Activated T-cell treated with anti-CD3 and anti-CD28 coated beads, Interleukin-2, amount 50 U/mL, for 48 hours (primary cell): ENCODE measurements at places on chromosomes 3 and 15.

- no peak for DNase-seq
These were observed 82.9 kb upstream of the BOC start for GRCh38 chr3:113128386-113129015.

GRCh38 chr3:6860954-6861624, at the start of gene GRM7:
Gene GRM7 (plus strand): TSS chr3:6861115.
- no peak for DNase-seq

DNA sequence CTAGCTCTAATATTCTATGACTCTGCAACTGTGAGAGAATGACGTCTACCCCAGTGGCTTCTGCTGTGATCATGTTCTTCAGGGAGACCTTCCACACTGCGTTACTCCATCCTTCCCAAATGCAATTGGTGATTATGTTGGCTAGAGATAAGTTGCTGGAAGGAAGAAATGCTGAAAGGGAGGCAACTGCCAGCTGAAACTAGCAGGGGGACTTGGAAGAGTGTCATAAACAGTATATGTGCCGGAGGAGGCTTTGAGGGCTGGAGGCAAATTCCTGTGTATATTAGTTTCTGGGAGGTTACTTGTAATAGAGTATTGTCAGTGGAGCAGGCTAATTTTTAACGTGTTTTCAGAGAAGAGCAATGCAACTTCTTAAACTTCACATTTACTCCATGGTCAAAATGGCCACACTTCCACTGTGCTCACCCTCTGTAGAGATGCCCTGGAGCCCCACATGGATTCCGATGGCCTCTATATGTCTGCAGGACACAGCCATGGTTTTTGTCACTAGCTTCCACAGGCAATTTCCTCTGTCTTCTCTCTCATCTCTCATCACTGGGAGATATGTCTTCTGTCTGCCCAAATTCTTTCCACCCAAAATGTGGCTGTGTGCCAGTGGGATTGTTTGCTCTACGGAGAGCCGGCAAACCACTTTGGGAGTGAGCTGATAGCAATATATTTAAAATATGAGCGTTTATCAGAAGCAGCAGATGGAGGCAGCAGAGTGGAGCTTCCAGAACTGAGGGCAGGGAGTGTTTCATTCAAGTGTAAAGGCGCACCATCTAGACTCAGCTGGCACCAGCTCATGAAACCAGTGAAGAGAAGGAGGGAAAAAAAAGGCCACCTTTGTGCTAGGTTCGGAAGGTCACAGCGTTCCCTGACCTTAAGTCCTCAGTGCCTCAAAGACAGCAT, 13.3 kb upstream of the CD47 start:
- no peak for DNase-seq

GRCh38 chr3:119637679-119638477, 22.5 kb downstream of the POPDC2 start:
- DNase-seq: no peak

DNA sequence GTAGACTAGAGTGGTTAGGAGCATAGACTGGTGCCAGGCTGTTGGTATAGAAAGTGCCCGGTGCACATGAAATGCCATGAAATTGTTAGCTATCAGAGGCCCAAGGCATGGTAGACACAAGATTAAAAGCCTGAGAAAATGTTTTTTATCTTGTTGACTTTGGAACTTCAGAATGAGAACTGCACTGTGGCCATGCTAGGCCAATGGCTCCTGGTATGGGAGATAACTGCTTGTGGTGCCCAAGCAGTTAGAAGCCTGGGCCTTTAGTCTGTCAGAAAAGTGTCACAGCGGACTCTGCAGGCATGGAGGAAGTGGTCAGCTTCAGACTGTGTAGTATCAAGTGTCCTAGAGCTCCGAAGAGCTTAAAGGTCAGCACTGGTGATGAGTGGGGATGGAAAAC, 11.9 kb downstream of the FYCO1 start:
- no peak for DNase-seq

- no peak for DNase-seq
These were observed 11.7 kb downstream of the LNP1 start for GRCh38 chr3:100412912-100413590.

DNA sequence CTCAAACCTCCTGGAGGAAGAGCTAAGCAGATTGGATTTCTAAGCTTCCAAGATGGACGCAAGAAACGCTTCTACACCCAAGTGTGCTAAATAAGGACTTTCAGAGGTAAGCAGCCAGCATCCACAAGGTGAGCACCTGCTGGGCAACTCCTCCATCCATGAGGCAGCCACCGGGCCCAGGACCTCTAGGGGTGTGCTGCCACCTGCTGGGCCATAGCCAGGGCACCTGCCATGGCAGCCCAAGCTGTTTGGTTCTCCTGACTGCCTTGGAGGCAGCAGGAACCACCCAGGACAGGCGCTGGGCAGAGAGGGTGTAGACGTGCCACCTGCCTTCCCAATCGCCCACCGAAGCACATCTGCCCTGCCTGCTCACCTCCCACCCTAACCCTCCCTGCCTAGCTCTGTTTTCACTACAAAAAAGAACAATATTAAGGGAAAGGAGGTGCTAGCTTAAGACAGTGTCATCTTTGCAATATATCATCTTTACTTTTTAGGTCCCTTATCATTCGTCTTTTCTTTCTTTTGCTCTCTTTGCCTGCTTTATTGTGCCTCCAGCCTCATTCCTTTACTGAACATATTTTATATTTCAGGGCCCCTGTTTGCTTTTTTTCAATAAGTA, 12.9 kb downstream of the C15orf62 start:
- DNase-seq: peak; percentile 85

DNA sequence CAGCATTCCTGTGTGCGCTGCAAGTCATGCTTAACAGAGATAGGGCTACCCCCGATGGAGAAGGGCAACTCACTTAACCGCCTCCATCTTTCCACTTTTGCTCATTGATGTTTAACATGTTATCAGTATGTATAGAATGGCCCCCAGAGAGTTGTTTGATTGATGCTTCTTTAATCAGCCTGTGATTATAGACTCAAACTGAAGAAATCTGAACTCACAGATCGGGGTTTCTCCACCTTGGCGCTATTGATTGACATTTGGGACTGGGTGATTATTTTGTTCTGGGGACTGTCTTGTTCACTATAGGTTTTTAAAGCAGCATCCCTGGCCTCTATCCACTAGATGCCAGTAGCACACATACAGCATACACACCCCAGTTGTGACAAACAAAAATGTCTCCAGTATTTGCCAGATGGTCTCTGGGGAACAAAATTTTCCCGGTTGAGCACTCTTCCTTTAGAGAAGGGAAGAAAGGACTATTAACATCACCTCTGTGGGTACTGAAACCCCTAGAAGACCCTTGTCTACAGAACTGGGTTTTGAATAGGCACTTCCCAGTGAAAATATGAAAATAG, 54.4 kb downstream of the LARS2 start:
- DNase-seq: no peak

DNA sequence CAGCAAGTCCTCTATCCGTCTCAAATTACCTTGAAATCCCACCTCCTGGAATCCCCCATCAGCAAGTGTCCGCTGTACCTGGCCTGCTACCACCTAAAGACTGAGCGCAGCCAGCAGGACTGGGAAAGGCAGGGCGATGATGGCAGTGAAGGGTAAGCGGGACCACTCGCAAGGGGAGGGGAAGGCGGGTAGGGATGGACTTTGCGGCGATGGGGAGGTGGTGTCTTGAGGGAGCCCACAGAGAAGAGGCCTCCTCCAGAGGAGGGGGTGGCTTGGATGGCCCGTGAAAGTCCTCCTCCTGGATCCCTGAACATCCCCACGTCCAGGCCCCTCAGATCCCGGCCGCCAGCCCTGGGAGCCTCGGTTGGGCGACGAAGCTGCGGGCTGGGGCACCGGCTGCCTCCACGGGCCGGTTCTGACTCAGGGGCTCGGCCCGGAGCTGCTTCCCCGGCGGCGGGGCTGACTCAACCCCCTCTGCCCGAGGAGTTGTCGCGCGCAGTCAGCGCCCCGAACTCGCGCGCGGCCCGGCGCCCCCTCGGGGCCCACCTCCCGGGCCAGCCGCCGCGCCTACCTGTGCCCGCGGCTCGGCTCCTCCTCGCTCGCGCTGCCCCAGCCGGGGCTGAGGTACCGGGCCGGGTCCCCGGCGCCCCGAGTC, 512 bp downstream of the LARP6 start:
- DNase-seq: peak; percentile 48

DNA sequence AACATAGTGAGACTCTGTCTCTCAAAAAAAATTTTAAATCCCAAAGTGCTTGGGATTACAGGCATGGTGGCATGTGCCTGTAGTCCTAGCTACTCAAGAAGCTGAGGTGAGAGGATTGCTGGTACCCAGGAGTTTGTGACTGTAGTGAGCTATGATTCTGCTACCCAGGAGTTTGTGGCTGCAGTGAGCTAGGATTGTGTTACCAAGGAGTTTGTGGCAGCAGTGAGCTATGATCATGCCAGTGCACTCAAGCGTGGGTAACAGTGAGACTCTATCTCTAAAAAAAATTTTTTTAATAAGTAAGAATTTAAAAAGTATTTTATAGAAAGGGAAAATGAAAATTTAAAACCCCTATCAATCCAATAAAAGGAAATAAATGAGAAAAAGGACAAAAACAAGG, 69.5 kb downstream of the FAIM start:
- no peak for DNase-seq

DNA sequence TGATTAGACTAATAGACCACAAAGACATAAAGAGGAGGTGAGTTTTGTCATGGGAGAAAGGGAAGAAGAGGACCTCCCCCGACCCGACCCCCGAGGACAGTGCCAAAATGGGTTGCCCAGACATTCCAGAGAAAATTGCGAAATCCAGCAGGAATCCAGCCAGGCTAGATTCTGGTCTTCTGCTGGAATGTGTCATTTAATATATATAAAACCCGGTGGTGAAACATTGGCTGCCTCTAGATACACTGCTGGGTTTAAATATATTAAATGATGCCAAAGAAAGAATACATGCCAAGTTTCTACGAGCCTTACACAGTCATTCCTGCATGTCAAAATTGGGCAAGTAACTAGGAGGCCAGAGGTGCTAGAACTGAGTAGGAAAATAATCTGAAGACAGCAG, 45.3 kb upstream of the SPESP1 start:
- DNase-seq: no peak

GRCh38 chr3:133595341-133595740, 21.9 kb downstream of the CDV3 start:
- no peak for DNase-seq

GRCh38 chr3:27451251-27451650, 32.9 kb downstream of the SLC4A7 start:
- no peak for DNase-seq

DNA sequence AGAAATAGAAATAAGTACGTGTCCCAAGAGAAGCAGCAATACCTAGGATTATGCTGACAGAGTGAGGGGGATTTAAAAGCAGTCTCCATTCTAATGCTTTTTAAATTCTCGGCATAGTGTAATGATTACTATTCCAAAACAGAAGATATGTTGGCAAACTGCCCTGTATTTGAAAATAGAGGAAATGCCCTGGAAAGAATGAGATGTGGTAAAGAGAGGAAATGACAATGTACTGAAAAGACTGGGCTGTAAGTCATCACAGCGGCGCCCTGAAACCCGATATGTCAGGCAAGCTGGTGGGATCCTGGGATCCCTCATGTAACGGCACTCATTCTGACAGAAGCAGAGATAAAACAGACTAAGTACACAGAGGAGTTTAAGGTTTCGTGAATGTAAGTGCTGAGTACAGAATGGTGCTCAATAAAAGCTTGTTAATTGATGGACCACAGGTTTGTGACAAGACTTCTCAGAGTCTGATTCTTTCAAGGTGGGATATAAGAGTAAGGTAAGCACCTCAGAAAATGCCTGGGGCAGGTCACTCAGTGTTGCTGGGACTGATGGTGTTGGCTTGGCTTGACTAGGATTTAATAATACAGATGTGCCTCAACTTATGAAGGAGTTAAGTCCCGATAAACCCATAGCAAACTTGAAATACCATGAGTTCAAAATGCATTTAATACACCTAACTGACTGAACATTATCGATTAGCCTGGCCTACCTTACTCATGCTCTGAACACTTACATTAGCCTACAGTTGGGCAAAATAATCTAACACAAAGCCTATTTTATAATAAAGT, 91.4 kb downstream of the NFKBIZ start:
- DNase-seq: no peak

- DNase-seq: no peak
These were observed 203.2 kb upstream of the ICE2 start for GRCh38 chr15:60682115-60682514.
